ENCODE measurements at places on chromosomes 7 and 10.

- DNase-seq, result no peak
Measured at GRCh38 chr10:25678220-25678619, 255.8 kb upstream of the MYO3A start.

- DNase-seq, result no peak
Measured at GRCh38 chr7:112052498-112052897, 153.7 kb downstream of the DOCK4 start.

DNA sequence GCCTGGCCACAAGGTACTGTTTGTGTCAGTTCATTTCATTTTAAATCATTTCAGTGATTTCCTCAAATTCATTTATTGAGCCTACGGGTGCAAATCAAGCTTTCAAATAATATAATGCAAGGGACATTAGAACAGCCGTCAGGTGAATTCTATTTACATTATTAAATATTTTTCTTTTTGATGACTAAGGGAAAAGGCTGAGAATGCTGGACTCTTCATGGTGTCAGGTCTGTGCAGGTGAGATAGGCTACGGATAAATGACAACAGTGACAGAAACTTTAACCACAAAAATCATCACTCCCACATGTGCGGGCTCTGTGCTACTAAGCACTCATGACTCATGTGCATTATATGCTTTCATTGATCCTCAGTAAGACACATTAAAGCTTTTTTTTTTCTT lies 149.2 kb upstream of the ZNF716 start:
- no peak for DNase-seq

DNA sequence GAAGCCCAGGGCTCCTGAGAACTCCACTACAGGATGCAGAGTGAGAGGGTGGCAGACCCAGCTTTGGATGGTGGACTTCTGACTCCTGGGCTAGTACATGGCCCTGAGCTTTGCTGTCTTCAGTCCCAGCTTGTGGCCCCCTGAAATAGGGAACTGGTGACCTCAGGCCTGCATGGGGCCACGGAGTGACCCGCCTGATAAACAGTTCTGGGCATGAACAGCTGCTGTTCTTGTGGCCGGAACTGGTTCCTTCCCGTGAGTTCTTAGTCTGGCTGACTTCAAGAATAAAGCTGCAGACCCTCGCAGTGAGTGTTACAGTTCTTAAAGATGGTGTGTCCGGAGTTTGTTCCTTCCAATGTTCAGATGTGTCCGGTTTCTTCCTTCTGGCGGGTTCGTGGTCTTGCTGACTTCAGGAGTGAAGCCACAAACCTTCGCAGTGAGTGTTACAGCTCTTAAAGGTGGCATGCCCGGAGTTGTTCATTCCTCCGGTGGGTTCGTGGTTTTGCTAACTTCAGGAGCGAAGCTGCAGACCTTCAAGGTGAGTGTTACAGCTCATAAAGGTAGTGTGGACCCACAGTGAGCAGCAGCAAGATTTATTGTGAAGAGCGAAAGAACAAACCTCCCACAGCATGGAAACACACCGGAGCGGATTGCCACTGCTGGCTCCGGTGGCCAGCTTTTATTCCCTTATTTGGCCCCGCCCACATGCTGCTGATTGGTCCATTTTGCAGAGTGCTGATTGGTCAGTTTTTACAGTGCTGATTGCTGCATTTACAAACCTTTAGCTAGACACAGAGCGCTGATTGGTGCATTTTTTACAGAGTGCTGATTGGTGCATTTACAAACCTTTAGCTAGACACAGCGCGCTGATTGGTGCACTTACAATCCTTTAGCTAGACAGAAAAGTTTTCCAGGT lies 268.0 kb downstream of the ZEB1 start:
- DNase-seq, result no peak

DNA sequence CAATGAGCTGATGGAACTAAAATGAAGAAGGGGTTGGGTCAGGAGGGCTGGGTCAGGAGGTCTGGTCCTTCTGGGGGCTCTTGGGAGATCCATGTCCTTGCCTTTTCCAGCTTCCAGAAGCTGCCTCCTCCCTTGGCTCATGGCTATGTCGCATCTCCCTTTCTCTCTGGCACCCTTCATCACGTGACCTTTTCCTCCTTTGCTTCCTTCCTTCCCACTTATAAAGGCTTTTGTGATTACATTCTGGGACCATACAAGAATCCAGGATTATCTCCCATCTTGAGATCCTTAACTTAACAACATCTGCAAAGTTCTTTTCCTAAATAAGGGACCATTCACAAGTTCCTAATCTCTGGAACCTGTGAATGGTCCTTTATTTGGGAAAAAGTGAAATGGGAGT lies 290.2 kb downstream of the GALNT17 start:
- DNase-seq, result no peak

GRCh38 chr10:83765731-83766130 lies 373.6 kb upstream of the GHITM start:
- DNase-seq, result no peak

DNA sequence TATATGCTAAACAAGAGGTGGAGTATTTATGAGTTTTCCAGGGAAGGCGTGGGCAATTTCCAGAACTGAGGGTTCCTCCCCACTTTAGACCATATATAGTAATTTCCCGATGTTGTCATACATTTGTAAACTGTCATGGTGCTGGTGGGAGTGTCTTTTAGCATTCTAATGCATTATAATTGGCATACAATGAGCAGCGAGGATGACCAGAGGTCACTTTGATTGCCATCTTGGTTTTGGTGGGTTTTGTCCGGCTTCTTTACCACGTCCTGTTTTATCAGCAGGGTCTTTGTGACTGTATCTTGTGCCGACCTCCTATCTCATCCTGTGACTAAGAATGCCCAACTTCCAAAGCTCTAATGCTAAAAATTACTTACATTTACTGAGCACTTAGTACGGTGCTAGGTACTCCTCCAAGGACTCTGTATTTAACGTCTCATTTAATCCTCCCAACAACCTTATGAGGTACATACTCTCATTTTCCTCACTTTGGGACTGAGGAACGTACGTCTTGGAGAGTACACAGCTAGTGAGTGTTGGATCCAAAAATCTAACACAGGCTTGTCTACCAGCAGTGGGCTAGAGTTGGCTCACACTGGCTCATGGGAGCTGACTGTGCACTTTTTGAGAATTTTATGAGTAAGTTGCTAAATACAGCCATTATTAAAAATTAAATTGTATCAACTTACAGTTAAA lies 144.8 kb upstream of the NEBL start:
- DNase-seq, result no peak

DNA sequence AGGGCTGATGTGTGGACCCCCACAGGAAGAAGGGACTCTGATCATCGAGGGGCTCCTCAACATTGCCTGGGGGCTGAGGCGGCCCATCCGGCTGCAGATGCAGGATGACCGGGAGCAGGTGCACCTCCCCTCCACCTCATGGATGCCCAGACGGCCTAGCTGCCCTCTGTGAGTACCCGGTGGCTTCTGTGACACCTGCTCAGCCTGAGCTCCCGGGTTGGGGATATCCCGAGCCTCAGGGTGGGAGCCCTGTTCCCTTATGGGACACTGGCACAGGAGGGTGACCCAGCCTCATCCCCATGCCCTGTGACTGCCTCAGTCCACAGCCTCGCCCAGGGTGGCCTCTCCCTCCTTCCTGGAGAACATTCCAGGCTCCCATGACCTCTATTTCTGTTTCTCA lies 3.9 kb upstream of the DEPP1 start:
- peak; percentile 81 for DNase-seq

- DNase-seq, result no peak
Measured at GRCh38 chr7:31935124-31936054, 134.8 kb downstream of the PDE1C start.

- DNase-seq, result no peak
Measured at GRCh38 chr10:54477738-54478137, 323.3 kb downstream of the PCDH15 start.

GRCh38 chr7:96449094-96449493 lies 127.2 kb upstream of the SLC25A13 start:
- DNase-seq, result no peak

DNA sequence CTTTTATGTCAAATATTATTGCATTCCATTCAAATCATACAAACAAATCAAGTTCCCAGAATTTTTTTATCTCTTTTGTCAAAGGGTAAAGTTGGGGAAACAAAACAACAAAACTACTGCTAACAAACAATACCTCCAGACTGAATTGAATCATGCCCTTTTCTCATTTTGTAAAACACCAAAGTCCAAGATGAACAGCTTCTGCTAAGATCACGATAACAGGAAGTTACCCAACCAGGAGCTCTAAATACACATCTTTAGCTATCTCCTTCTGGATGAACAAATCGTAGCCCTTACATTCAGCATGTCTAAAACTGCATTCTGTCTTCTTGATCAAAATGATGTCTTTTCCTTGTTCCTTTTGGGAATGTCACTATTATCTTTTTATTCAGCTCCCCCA lies 97.4 kb downstream of the CTTNBP2 start:
- no peak for DNase-seq

GRCh38 chr10:28381466-28381865 lies 78.6 kb upstream of the MPP7 start:
- DNase-seq, result no peak

- DNase-seq, result no peak
Measured at GRCh38 chr7:76381814-76382213, 23.0 kb upstream of the YWHAG start.

GRCh38 chr10:91511549-91512330 lies 101.6 kb downstream of the HECTD2 start:
- no peak for DNase-seq

- DNase-seq, result no peak
Measured at GRCh38 chr7:94330269-94331020, 64.2 kb upstream of the COL1A2 start.

DNA sequence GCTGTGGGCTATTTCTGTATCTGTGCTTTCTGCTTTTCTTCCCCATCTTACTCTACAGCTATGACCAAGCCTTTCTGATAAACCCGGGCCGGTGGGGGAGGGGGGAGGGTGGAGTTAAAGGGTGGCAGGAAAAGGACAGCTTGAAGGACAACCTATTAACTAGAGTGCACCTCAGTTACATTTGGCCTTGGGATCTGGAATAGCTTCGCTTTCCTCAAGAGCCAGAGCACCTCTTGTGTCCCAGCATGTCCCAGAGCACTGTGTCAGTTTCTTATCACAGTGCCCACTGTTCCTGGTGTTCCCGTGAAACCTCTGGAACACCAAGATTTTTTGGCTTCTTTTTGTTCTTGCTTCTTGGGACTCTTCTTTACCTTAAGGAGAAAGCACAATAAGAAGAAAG lies 160.6 kb downstream of the NSUN6 start:
- DNase-seq, result no peak

DNA sequence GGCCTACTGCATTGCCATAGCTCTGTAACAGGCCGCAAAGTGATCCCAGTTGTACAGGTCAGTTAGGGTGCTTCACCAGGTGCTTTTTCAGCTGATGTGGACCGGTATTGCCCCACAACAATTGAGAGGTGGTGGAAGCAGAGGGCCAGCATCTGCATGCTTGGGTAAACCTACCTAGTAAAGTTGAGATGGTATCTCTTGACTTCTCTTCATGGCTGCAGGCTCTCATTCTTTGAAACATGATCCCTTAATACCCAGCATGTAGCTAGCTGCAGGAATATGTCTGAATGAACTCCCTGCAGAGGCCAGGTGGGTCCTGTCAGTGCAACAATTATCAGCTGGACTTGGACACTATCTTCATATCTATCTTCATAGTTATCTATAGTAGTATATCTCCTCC lies 60.7 kb upstream of the CCDC6 start:
- no peak for DNase-seq

GRCh38 chr10:72038458-72039001 lies 49.8 kb downstream of the SPOCK2 start:
- DNase-seq, result no peak

DNA sequence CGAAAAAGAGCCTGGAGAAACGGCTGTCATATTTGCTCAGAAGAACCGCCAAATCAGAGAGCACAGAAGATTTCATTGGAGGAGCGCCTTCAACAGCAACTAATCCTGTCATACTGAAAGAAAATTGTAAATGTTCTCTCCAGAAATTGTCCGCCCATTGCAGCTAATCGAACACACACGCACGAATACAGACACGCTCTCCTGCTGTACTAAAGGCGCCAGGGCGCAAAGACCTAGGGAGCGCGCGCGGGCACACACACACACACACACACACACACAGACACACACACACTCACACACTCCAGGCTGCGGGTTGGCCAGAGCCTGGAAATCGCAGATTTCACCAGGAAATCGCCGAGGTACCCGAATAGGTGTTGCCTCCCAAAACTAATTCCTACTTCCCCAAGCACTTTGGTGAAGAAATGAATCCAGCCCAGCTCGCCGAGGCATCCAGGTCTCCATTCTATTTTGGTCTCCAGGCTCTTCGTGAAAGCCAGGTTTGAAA lies at the start of gene CHRM2:
CHRM2 (plus strand) TSS at position 157 of the 505 bp plus-strand sequence. CDS start 146,214 bp downstream, outside the sequence.
- no peak for DNase-seq

DNA sequence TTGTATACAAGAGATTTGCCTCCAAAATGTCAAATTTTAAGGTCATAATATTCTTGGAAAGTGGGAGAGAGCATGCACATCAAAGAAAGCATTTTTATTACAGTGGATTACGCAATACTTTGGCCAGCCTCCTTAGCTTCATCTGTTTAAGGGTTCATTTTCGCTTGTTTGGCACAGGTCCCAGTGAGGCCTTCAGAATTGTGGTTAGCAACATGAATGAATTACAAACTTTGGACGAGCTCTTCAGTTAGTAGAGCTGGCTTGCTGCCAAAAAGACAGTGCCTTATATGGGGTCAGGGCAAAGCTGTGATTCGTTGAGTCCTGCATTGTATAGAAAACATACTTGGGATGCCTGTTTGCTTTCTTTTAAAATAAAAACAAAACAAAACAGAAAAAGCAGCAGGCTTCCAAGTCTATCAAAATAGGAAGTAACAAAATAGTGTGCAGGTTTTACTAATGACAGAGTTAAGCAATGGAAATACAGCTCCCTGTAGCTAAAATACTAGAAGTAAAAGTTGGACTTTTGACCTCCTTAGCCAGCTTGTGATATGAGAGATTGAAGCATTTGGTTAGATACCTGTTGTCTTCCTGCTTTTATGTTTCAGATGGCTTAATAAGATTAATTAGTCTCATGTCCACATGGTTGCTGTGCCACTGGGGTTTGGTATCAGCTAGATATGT lies 190.8 kb downstream of the MLLT10 start:
- no peak for DNase-seq

GRCh38 chr10:122116331-122116730 lies 127.4 kb downstream of the TACC2 start:
- DNase-seq, result no peak

GRCh38 chr10:97582169-97582568 lies 2.0 kb upstream of the HOGA1 start:
- no peak for DNase-seq
